Activated naive CD4-positive, alpha-beta T cell treated with anti-CD3 and anti-CD28 coated beads, Interleukin-2, amount 50 U/mL, for 72 hours (primary cell): ENCODE measurements at places on chromosomes 3 and 15. TPM values are rescaled to one million over a fixed set of nuclear protein-coding genes. Genes with fewer than 3 reads are reported as not detected.

GRCh38 chr3:179932674-179933073 is 104.1 kb downstream of the PEX5L start:
- no peak for DNase-seq

DNA sequence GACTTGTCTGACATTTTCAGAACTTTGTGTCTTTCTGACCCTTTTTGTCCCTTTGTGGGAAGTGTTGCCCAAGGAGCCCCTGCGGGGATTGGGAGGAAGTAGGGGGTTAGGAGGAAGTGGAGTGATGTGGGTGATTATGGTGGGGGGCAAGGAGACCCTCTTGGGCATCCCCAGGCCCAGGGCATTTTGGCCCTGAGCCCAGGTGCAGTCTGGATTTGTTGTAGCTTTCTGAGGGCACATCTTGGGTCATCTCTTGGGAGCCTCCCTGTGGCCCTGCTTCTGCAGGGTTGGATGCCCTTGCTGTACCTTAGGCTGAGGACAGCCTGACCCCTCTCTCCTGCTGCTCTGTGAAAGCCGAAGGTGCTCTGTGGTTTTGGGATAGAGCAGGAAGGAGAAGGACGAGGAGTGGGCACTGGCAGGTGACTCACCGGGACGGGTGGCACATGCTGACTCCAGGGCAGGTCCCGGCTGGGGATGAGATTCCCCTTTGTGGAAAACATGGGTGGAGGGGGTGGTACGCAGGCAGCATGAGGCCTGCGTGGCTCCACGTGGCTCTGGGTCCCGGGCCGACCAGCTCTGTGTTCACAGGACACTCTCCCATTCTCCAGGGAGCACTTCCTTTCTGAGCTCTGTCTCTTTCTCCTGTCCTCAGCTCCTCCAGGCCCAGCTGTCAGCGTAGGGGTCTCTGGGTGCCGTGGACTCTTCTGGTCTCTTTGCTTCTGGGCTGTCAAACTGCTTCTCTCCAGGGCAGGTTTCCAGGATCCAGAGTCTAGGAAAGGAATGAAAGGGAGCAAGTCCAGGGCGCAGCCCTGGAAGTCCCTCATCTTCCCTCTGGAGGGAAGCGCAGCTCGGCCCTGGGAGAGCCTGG is 11.8 kb downstream of the CD276 start:
- no peak for DNase-seq

GRCh38 chr3:155960060-155960459 is 89.6 kb downstream of the GMPS start:
- no peak for DNase-seq

GRCh38 chr3:113844622-113845222 is 6.1 kb downstream of the GRAMD1C start:
- DNase-seq: no peak

- no peak for DNase-seq
Measured at GRCh38 chr15:58898150-58898680, 35.3 kb downstream of the SLTM start.

- no peak for DNase-seq
Measured at GRCh38 chr15:46589088-46589487, 954.3 kb downstream of the SQOR start.

DNA sequence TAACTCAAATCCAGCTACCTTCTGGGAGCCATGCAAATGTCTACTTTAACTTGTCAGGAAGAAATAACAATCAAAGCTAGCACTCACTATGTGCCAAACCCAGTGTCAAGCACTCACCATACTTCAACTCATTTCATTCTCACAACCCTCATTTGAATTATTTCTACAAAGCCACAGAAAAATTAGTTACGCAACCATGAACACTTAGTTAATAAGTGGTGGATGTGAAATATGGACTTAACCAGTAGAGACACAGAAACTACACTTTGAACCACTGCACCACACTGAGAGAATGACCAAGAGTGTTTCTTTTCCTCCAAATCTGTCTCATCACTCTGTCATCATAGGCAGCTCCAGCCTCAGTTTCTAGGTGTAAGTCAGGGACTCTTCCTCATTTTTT is 91.0 kb upstream of the MBNL1 start:
- DNase-seq: no peak

GRCh38 chr3:1752205-1752604 is 346.5 kb upstream of the CNTN4 start:
- DNase-seq: no peak

DNA sequence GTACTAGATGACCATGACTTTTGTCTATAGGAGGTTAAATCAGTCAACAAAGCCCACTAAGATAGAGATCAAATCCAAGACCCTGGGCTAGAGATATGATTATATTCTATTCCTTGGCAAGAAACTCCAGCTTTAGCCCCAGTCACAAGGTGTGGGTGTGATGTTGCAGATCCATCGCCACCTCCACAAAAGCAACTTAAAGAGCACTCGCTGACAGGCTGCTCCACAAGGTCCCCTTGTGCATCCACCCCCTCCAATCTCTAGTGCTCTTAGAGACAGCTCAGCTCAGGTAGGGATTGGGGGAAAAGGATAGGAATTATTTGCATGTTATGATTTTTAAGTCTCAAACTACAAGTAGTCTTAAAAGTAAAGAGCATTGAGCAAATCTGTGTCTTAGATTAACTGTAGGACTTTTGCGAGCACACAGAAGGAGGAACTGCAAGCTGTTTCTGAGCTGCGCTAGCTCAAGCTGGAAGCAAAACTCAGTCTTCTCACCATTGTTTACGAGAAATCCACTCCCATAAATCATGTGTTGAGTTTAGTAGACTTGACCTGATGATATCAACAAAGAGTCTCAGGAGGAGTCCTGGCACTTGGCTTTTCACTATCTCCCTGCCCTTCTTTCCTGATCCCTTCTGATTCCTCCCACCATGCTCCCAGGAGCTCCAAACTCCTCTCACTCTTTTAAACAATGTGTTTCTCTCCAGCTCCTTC is 177.6 kb downstream of the STAC start:
- DNase-seq: no peak

DNA sequence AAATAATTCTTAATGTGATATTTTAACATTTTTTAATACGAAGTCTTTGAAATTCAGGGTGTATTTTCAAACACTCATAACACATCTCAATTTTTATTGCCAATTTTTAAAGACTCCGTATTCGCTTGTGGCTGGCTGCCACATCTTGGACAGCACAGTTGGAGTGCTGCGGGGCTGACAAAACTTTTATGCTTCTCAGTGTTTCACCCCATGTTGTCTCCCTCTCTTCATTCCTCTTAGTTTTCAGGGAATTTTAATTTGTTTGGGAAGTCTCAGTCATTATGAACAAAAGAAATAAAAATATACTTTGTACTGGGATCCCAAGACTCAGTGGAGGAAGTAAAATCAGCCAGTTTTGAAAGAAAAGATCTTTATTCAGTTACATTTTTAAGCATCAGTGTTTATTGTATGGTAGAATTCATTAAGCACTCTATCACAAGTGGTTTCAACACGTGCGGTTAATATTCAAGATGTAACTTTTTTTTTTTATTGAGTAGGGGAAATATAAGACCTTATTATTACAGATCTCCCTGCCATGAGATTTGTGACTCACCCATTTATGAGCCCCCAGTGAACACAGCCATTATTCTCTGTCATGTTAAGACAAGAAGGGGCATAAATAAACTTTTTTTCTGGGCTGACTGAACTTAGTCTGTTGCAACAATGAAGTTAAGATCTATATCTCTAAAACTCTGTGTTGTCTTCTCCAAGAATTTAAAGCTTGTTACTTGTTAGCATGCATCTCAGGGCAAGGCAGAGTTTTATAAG is 26.8 kb downstream of the KAT2B start:
- DNase-seq: no peak

DNA sequence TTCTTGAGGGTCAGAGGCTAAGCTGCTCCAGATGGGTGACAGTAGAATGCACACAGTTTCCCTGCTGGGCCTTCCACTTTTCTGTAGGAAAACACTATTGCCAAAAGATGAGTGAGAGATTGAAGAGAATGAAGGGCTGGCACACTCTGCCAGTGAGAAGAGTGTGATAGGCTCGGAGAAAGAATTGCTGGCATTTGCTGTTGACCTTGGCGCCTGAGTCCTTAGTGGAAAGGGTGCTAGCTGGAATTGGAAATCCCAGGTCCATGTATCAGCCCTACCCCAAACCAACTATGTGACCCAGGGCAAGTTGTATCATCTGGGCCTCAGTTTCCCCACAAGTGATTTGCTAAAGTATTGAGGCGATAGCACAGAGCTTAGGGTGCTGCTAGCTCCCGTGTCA is 60.1 kb upstream of the DCLK3 start:
- no peak for DNase-seq

- no peak for DNase-seq
Measured at GRCh38 chr3:145942052-145942451, 218.9 kb downstream of the PLOD2 start.

DNA sequence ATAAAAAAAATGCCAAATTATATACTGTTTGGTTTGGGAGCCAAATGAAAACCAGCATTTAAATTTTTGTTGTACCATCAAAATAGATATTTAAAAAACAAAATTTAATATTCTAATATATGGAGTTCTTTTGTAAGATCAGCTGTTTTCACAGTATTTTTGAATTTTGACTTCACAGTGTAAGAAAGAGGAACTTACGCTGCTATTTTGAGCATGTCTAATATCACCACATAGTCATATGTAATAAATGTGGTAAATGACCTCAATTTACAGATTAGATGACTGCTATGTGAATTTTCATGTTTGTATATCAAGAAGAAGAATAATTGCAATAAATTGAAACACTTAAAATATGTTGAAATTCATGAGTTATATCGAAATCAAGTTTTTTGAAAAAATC is 189.6 kb downstream of the ARRDC4 start:
- DNase-seq: no peak

GRCh38 chr3:46981932-46982471 is 2.5 kb downstream of the NBEAL2 start:
- DNase-seq: no peak

GRCh38 chr15:88913017-88913849 is at the start of gene MFGE8:
Gene MFGE8, minus strand, starts transcription at chr15:88913379. Its CDS starts 60 bp downstream, at chr15:88913319.
- DNase-seq: peak; percentile 73

GRCh38 chr3:42424911-42425310 is 14.5 kb upstream of the LYZL4 start:
- DNase-seq: no peak

- DNase-seq: no peak
Measured at GRCh38 chr15:50163719-50164410, 18.1 kb upstream of the SLC27A2 start.

DNA sequence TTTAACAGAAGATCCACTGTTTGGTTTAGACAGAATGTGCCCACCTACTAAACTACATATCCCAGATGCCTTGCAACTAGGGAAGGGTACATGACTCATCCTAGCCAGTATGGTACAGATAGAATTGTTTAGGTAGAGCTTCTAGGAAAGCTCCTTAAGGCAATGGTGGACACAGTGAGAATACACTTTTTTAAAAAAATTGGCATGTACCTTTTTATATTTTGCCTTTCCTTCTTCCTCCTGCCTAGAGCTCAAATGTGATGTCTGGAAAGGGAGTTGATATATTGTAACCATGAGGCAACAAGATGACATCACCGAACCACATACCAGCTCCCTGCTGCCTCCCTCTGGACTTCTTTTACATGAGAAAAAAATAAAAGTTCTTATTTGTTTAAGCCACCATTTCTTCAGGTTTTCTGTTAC is 14.4 kb upstream of the C3orf80 start:
- no peak for DNase-seq

GRCh38 chr3:123652342-123652984 is 67.6 kb upstream of the HACD2 start:
- no peak for DNase-seq

DNA sequence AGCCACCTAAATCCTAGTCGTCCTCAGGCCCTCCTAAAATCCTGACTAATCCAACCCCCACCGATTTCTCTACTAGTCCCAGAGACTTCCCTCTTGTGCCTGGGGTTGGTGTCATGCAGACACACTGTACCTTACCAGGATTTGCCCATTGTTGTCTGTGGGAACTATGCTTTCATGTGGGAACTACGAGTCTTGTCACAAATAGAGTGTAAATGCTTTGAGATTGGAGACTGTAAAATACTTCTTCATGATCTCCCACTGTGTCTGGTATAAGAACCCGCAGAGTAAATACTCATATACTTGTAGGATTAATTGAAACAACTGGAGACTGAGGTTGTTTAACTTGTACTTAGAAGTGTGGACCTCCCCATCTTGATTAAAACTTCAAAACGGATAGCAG is 11.2 kb downstream of the B3GNT5 start:
- no peak for DNase-seq

- DNase-seq: no peak
Measured at GRCh38 chr3:121724130-121724529, 25.4 kb downstream of the GOLGB1 start.

DNA sequence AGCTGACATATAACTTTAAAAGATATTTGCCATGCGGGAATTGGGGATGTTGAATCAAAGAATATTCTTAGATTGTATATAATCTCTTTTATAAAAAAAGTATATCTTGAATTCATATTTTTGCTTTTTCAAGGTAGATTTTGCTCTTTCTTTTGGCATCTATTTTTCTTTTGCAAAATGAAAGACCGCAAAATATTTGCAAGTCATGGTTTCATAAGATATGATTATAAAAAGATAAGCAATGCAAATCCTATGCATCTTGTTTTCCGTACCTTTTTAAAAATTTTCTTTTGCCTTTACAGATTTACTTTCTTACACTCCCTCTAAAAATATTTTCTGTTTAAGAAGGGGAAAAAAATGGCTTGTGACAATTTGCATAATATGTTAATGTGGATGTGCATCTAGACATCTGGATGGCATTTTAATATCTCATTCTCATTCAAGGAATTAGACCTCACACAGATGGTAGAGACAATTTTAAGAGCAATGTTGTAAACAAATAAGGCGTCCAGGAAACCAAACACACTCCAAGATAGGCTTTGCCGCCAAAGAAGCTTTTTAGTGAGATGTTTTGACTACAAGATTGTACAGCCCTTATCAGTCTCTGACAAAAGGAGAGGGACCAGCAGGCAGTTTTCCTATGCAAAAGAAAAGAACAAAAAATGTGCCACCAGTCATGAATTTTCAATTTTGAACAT is 371.1 kb downstream of the CHL1 start:
- no peak for DNase-seq

DNA sequence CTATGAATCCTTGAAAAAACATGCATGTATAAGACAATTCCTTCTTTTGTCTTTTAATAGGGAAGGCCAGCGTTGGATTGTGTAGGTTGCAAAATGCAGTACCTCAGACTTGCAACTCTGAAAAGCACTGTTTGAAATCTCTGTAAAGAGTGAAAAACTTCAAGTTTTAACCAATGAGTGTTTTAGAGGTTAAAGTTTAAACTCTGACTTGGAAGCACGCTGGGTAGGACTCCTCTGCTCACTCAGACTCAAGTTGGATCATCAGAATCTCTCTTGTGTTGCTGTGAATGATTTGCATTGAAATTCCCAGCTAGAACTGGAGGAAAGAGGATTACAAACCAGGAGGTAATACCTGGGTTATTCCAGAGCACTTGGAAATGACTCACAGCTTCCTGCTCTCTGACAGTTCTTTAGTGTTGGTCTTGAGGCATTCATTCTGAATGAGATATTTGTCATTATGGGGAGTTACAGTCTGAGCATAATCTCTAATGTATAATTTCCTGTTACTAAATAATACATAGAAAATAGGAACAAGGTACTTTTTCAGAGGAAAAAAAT is 49.1 kb downstream of the PLS1 start:
- no peak for DNase-seq

Gene FGF12
- total RNA-seq: not detected

Gene CADM2
- not detected for total RNA-seq

Gene KBTBD8
- total RNA-seq: 12.1 TPM

Gene KBTBD13
- total RNA-seq: not detected

Gene FILIP1L
- 0.08 TPM for total RNA-seq

Gene ADGRG7
- total RNA-seq: not detected

Gene GOLGA8K
- total RNA-seq: 0.55 TPM
